WTC11 (cell line): ENCODE measurements at places on chromosomes 1 and 21. TPM values are rescaled to one million over a fixed set of nuclear protein-coding genes. Genes with fewer than 3 reads are reported as not detected.

DNA sequence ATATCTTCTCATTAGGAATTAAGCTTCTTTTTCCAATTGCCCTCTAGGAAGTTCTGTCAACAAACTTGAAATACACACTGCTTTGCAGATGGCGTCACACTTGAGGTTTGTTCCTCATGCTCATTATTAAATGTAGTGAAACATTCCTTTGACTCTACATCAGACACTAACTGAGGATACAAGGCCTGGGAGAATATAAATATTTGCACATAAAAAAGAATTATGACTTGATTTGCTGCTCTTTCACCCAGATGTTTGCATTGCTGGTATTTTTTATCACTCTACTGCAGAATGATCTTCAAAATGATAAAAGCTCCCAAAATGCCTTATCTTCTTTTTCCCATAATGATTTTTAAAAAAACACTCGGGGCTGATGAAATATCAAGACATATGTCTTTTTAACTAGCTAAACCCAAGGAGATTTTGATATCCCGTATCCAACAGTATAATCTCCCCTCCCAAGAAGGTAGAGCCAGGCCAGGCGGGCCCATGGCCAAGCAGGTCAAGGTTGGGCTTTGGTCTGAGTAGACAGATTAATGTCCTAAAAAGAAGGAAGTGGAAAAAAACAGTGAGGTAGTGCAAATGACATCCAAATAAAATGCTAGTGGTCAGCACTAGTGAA is 264.6 kb downstream of the HHIPL2 start:
- H3K36me3 ChIP-seq: peaks cover 2% of the 10 kb centered on the region; the same call in 1 of the 2 replicates
- no peak for DNase-seq
- no peak overlapping the region for H3K27ac ChIP-seq
- no peak overlapping the region for H3K4me3 ChIP-seq
- peaks cover 7% of the 10 kb centered on the region; the same call in 1 of the 2 replicates for H3K4me1 ChIP-seq

- H3K27ac ChIP-seq: no peak overlapping the region
- no peaks in the 10 kb centered on the region for H3K4me1 ChIP-seq
- no peak for DNase-seq
- H3K27me3 ChIP-seq: no peaks in the 10 kb centered on the region; the same call in 1 of the 2 replicates
These were observed 242.3 kb downstream of the TOMM20 start for GRCh38 chr1:234886081-234886984.

- DNase-seq: no peak
- peaks cover 5% of the 10 kb centered on the region for H3K4me1 ChIP-seq
- H3K27me3 ChIP-seq: no peaks in the 10 kb centered on the region
These were observed 587.5 kb upstream of the NEGR1 start for GRCh38 chr1:72869873-72870272.

GRCh38 chr21:33769057-33769456 is 126.8 kb downstream of the ITSN1 start:
- H3K27me3 ChIP-seq: no peaks in the 10 kb centered on the region
- peaks cover 57% of the 10 kb centered on the region for H3K36me3 ChIP-seq
- H3K27ac ChIP-seq: peak overlapping the region; percentile 29
- H3K4me1 ChIP-seq: no peaks in the 10 kb centered on the region
- no peak for DNase-seq

MFAP2 gene
- 136 to 144 TPM (median 141 TPM) in 3 replicates for total RNA-seq

NUAK2 gene
- 8.7 to 10.8 TPM (median 10.8 TPM) in 3 replicates for total RNA-seq

PRDM16 gene
- 1.1 to 1.6 TPM (median 1.3 TPM) in 3 replicates for total RNA-seq
